Fibroblast of gingiva (primary cell): ENCODE measurements at places on chromosomes 1 and 21.

DNA sequence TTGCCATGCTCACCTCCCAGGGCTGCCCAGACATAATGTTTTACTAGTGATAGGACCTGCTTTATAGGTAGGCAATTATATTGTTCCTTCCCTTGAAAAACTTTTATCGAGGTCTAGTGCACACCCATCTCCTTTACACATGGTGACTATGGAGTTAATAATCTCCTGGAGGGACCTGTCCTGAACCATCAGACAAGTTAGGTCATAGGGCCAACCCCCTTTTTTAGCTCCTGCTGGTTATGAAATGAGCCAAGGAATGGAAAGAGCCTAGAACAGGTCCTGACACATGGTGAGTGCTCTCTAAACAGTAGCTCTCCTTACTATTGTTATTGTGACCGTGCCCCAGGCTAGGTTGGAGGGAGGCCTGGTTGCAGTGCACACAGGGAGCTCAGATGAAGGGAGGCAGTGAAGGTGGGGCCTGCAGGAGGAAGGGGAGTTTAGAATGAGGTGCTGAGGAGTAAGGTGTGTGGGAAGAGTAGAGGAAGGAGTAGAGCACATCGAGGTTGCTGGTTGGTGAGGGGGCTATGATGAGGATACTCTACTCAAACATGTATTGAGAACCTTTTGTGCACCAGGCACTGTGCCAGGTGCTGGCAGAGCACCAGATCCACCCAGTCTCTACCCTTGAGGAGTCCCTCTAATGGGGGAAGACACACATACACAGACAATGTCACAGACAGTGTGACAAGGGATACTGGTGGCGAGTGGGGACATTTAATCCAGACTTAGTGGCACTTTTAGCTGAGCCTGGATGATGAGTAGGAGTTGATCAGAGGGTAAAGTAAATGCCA, 14.1 kb upstream of the LMNA start:
- no peak for DNase-seq

DNA sequence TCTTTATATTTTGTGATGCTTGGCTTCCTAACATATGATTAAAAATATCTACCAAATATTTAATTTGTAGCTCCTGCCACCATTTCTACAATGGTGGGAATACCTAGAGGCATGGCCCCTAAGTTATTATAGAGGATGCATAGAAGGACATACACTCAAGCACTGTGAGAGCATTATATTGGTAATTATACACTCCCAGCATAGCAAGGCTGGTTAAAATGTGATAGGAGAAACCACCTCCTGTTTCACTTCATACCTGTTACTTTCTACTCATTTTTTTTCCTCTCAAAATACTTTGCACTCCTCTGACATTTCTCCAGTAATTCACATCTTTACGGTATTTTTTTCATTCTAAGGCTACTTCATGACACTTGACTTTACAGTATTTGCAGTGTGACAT, 92.9 kb downstream of the HS2ST1 start:
- DNase-seq, result no peak

DNA sequence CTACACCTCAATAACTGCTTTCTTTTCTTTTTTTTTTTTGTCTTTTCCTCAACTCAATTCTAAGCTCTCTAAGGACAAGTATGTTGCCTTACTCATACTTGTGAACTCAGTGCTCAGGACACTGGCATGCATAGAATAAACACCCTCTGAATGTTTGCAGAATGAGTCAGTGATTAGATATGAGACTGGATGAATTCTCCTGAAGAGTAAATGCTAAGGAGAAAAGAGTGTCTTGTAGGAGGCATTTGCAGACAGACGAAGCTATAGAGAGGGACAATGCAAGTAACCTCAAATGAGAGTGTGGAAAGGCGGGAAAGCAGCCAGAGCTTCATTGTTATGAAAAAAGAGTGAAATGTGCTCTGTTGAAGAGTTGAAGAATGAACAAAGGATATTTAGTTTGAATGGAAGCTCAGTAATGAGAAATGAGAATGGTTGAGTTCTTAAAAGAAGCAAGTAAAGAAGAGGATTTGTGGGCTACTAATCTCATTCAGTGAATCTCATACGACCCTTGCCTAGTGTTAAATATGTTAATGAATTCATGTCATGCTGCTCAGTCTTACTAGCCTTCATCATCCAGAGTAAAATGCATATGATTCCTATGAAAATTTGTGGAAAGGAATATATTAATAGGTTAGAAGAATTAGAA, 166.1 kb upstream of the DPYD start:
- peak; percentile 81 for DNase-seq

DNA sequence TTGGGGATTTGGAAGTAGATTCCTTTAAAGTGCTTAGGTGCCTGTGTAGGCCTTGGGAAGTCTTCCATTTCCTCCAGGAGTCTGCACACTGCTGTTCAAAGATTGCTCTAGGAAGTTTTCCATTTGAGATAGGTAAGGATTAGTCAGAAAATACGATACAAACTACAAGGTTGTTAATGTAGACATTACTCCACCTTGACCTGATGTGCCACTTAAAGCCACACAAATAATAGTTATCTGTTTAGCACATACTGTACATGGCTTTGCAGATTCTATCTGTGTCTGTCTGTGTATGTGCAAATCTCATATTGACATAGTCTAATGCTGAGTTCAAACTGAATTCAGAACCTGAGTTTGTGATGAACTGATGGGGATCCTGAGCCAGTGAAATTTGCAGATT, 118.4 kb downstream of the RHOU start:
- no peak for DNase-seq

GRCh38 chr1:229666585-229666984, 40.5 kb downstream of the URB2 start:
- DNase-seq, result no peak

GRCh38 chr21:25646474-25646873, 7.4 kb downstream of the JAM2 start:
- DNase-seq, result no peak

DNA sequence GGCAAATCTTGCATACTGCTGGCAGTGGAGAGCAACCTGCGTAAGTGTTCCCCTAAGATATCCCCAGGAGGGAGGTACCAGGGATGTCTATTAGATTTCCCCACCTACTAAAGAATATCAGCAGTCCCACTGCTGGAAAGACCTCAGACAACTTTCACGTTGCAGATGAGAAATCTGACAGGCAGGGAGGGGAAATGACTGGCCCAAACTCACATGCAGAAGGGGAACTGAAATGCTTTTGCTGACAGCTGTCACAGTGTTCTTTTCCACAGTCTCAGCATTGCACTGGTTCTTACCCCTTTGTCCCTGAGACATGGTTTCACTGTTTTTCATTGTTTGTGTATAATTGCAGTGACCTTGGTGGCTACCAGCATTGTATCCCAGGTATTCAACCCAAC, 84.8 kb upstream of the ATP1A1 start:
- no peak for DNase-seq

- DNase-seq, result no peak
These were observed 20.7 kb downstream of the AGT start for GRCh38 chr1:230693221-230693620.

DNA sequence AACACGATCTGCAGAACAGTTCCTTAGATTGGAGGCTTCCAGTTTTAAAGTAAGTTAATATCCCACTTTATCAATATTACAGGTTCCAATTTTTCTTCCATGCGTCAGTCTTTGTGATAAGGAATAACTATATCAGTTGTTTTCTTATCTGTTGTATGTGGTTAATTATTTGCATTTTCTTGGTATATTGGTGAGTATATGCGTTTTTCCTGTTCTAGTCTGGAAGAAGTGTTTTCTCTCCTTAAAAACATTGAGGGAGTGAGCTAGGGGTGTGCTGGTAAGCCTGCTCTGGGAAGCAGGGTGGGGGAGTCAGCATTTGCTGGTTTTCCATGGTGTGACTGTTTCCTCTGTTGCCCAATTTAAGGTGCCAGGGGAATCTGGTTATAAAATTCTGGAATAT, 50.2 kb upstream of the KIF1B start:
- no peak for DNase-seq

DNA sequence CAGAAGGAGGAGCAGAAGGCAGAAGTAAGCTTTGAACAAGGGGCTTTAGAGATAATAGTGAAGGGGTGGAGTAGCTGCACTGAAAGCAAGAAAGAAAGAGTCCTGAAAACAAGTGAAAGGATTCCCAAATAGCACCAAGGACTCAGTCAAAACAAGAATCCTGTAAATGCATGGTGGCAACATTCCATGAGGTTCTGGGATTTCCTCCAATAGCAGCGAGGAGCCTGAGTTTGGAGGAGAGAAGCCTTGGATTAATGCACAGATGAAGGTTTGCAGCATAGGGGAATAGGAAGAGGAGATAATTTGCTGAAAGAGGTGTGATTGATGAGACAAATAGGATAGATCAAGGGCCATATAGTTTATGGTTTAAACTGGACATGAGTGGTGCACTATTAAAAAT, 10.9 kb downstream of the KRTAP22-2 start:
- no peak for DNase-seq

DNA sequence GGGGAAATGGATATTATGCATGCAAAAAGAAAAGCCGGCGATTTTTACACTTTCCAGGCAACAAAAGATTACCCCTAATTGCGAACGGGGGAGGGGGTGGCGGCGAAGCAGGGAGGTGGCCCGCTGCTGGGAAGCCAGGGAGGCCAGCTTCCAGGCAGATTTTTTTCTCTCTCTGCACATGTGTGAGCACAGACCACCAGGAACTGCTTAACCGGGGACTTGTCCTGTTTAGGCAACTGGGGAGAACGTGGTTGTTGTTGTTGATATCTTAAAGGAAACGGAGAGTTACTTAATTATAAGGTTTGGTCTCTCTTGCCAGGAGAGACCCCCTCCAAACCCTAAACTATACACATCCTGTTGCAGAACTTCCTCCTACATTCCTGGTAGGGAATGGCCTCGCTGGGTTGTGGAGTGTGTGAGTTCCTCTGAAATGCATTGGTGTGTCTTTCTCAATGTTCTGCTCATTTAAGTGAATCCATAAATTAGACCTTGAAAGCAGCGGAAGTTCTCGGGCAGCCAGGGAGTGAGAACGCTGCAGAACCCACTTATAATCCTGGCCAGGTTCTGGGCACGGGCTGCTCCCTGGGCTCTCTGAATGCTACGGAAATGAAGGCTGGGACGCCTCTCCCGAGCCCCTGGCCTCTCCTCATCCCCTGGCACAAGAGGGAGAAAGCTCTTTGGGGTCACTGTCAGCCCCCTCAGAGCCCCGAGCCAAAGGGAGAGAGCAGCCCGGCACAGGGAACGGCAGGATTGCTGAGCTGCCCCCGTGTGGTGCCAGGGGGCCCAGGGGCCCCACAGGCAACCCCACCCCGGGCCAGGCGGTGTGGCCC, 250.0 kb downstream of the FOXD2 start:
- DNase-seq, result no peak

- no peak for DNase-seq
These were observed 15.3 kb upstream of the FHAD1 start for GRCh38 chr1:15231714-15232201.

GRCh38 chr1:64228167-64228957, 24.9 kb downstream of the UBE2U start:
- DNase-seq, result no peak

GRCh38 chr1:240656531-240656930, 44.6 kb upstream of the GREM2 start:
- DNase-seq, result no peak

- no peak for DNase-seq
These were observed 11.5 kb downstream of the RCC2 start for GRCh38 chr1:17427696-17428660.

GRCh38 chr1:1026599-1027413, 6.9 kb downstream of the AGRN start:
- no peak for DNase-seq

DNA sequence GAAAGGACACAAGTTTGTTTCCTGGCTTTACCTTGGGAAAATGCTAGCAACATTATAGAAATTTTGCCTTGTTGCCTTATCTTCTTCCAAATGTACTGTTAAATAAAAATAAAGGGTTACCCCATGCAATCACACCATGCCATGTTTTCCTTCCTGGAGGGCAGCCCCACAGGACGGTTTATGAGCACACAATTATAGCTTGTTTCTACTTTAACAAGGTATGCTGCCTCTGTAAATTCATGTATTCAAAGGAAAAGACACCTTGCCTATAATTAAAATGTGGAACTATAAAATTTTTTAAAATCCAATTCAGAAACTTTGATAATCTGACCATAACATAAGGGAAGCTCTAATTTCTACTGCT, 63.4 kb downstream of the CAPN2 start:
- DNase-seq, result no peak

DNA sequence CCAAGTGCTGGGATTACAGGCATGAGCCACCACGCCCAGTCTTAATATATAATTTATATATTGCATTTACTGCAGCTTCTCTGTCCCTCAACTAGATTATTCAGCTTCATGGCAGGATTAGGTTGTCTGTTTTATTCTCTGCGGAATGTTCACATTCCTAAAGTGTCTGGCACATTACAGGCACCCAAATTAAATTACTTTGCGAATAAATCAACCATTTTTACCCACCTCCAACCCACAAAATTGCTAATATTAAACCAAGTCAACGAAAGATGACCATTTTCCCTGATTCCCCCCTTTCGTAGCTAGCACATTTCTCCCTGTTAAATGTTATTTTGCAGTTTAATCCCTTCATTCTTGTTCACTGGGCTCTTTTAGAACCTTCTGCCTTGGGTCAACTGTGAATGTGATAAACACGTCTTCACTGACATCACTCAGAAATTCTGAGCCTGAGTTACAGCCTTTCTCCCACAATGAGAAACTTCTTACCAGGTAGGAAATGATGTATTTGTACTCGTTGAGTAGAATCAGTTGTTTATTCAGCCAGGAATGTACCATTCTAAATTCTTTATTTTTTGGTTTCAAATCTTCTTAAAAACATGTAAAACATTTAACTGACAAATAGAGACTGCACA, 35.9 kb downstream of the THAP3 start:
- DNase-seq, result no peak

DNA sequence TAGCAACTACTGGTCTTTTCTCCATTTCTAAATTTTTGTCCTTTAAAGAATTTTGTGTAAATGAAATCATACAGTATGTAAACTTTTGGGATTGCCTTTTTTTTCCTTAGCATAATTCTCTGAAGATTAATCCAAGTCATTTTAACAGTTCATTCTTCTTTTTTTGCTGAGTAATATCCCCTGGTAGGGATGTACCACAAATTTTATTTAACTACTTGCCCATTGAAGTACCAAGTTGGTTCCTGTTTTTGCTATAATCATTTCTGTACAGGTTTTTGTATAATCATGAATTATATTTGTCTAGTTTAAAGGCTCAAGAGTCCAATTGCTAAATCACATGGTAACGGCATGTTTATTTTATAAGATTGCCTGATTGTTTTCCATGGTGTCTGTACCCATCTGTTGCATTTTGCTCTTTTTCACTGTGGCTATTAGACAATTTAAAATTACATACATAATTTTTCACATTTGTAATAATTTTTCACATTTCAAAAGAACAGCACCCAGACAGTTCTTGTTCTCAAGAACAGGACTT, 891.1 kb downstream of the USP25 start:
- DNase-seq, result no peak

- peak; percentile 18 for DNase-seq
These were observed 12.0 kb upstream of the FCAMR start for GRCh38 chr1:206982216-206982615.
